ENCODE measurements at places on chromosomes 12 and 14.

- no peak for DNase-seq
Measured at GRCh38 chr14:83994020-83994419, 1535.9 kb upstream of the FLRT2 start.

- DNase-seq = no peak
Measured at GRCh38 chr14:41303506-41303905, 303.2 kb upstream of the LRFN5 start.

DNA sequence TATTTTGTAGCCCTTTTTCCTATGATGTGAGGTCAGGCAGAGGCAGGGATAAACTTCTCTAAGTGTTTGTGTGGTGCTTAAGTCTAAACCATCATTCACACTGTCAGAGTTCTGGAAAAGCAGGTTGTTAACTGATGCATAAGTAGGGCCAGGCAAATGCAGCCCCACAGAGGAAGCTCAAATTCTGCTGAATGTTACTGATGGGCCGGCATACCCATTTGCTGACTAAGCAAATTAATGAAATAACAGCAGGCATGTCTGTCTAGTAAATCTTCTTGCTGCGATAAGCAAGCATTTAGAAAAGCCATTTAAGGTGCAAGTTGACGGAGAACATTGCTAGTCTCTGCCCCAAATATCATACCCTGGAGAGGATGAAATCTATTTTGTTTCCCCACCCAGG, 523.2 kb upstream of the CCDC196 start:
- no peak for DNase-seq

DNA sequence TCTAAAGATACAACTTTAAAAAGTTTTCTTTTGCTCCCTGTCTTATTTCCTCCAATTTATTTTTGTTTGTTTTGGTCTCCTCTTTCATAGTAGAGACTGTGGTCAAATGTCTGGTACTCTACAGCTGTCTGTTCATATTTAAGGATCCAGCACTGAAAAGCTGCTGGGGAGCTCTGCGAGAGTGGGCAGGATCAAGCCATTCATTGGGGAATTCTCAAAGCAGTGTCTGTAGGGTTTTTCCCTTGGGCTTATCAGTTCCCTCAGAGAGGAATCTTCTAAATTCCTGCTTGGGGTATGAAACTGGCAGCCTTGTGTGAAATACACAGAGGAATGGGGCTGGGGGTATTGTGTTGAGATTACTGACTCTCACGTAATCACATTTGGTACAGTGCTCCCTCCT, 52.3 kb downstream of the FNTB start:
- no peak for DNase-seq

- no peak for DNase-seq
Measured at GRCh38 chr12:98344046-98344930, 171.1 kb upstream of the TMPO start.

GRCh38 chr12:120264904-120265472, 542 bp downstream of the PXN start:
- DNase-seq = no peak

Measured in stimulated activated CD4-positive, alpha-beta T cell treated with anti-CD3 and anti-CD28 coated beads, Interleukin-15, amount 100 ng/mL, for 1 hour (primary cell).